ENCODE measurements at places on chromosomes 12 and 14.

GRCh38 chr12:131894981-131895639, 688 bp downstream of the ULK1 start:
- DNase-seq = peak; percentile 78

GRCh38 chr12:29589286-29589820, 91.9 kb upstream of the OVCH1 start:
- DNase-seq = no peak

DNA sequence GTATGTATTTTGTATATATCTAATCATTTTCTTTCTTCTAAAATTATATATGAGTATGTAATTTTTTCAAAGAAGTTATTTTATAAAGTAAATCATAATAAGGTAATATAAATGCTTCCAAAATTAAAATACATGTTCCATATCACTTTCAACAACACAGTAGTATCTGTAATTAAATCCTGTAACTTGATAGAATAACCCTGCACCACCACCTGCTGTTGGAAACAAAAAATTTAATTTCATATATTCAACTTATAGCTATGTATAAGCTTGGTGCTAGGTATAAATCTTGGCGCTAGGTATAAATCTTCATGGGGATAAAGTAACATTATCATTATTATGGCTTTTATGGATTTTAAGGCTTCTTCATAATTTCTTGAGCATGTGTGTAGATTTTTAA, 149.7 kb upstream of the DCN start:
- DNase-seq = no peak

DNA sequence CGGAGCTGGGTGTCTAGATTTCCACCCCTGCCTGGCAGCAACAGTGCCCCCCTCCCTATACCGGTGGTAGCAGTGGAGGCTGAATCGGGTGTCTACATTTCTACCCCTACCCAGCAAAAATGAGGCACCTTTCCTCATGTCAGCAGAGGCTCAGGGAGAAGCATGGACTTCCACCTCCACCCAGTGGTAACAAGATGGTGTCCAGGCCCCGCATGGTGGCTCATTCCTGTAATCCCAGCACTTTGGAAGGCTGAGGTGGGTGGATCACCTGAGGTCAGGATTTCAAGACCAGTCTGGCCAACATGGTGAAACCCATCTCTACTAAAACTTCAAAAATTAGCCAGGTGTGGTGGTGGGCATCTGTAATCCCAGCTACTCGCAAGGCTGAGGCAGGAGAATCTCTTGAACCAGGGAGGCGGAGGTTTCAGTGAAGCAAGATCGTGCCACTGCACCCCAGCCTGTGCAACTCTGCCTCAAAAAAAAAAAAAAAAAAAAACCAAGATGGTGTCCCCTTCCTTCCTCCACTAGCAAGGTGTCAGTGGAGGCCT, 35.5 kb upstream of the OR5AU1 start:
- no peak for DNase-seq

DNA sequence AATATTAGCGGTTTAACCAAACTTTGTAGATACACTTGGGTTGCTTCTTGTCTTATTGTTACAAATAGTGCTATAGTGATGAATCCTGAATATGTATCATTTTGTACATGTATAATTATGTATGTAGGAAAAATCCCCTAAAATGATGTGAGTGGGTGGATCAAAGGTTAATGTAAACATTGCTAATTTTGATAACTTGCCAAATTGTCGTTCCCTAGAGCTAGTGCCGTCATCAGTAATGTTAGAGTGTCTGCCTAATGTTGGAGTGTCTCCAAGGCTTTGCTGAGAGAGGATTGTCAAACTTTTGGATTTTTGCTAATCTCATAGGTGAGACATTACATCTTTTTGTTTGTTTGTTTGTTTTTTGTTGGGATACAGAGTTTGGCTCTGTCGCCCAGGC, 44.4 kb downstream of the AEBP2 start:
- DNase-seq = no peak

DNA sequence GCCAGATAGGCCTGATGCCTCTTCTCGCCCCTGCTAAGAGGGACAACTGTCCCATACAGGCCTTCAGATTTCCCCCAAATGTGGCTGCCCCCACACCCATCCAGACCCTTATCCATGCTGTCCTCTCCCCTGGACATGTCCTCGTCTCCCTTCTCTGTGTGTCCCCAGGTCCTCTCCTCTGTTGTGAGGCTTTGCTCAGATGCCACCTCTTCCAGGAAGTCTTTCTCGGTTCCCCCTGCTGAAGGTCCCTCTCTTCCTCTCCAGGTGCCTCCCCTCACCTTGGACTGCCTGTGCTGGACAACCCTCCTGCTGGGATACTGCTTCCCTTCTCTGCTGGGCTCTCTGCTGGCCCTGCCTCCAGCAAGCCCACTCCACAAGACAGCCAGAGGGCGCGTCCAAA, 33.7 kb downstream of the BEGAIN start:
- DNase-seq = no peak

DNA sequence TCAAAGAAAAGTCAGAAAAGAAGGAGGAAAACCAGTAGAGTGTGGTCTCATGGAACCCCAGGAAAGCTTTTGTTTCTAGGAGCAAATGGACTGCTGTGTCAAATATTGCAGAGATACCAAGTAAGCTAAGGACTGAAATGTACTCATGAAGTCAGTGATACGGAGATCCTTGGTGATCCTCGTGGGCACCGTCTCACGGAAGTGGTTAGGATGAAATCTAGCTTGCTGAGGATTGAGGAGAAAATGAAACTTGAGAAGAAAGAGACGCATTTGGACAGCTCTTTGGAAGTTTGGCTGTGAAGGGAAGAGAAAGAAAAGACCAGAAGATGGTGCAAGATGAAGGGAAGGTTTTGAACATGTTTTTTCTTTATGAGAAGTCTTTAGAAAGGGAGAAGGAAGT, 104.0 kb upstream of the CCND2 start:
- DNase-seq = no peak

- no peak for DNase-seq
These were observed 6.5 kb upstream of the OR4E1 start for GRCh38 chr14:21680072-21680471.

- DNase-seq = no peak
These were observed 164.2 kb downstream of the SSPN start for GRCh38 chr12:26359576-26359975.
